IMR-90 (cell line): ENCODE measurements at places on chromosomes 7 and 10. TPM values are rescaled to one million over a fixed set of nuclear protein-coding genes. Genes with fewer than 3 reads are reported as not detected.

Gene INSYN2A
- under 0.01 and 0.18 TPM in 2 replicates for total RNA-seq

Gene ZWINT
- 52.0 and 54.7 TPM in 2 replicates for total RNA-seq

Gene HGF
- 38.3 and 50.9 TPM in 2 replicates for total RNA-seq

Gene THSD7A
- under 0.01 and 0.18 TPM in 2 replicates for total RNA-seq

Gene MYPN
- 12.5 and 13.1 TPM in 2 replicates for total RNA-seq

Gene LRRN3
- 15.2 and 15.8 TPM in 2 replicates for total RNA-seq

Gene HMX2
- not detected in 2 replicates for total RNA-seq

Gene OR2A1
- not detected in 2 replicates for total RNA-seq

Gene C10orf53
- not detected in 2 replicates for total RNA-seq

Gene TMEM270
- total RNA-seq = not detected in 2 replicates

Gene CDK1
- 28.1 and 37.5 TPM in 2 replicates for total RNA-seq

Gene MKX
- 0.28 and 0.36 TPM in 2 replicates for total RNA-seq

Gene SEMA3E
- total RNA-seq = 0.72 and 1.1 TPM in 2 replicates

Gene CDH23
- total RNA-seq = under 0.01 TPM in 2 replicates

Gene PAX4
- total RNA-seq = not detected in 2 replicates

Gene CFAP69
- total RNA-seq = 0.72 and 1.7 TPM in 2 replicates

Gene GJD4
- total RNA-seq = not detected in 2 replicates

Gene LBX1
- total RNA-seq = not detected in 2 replicates

Gene PDZD8
- total RNA-seq = 20.4 and 22.5 TPM in 2 replicates

Gene SFXN2
- total RNA-seq = 4.2 and 11.7 TPM in 2 replicates

Gene PWWP2B
- 1.9 and 2.2 TPM in 2 replicates for total RNA-seq

Gene ELMO1
- total RNA-seq = not detected in 2 replicates

Gene DPYSL4
- total RNA-seq = 7.2 and 8.1 TPM in 2 replicates

Gene SLC16A9
- total RNA-seq = 0.18 and 0.56 TPM in 2 replicates

Gene HOXA11
- not detected in 2 replicates for total RNA-seq

Gene DDC
- not detected in 2 replicates for total RNA-seq

Gene RALA
- total RNA-seq = 7.7 and 15.8 TPM in 2 replicates
